ENCODE measurements at places on chromosomes 5 and 9.

- peak; percentile 56 for DNase-seq
Measured at GRCh38 chr5:35938568-35939227, at the start of gene CAPSL. Gene CAPSL (minus strand): TSS chr5:35938622. CDS start chr5:35921120, 17,502 bp downstream.

DNA sequence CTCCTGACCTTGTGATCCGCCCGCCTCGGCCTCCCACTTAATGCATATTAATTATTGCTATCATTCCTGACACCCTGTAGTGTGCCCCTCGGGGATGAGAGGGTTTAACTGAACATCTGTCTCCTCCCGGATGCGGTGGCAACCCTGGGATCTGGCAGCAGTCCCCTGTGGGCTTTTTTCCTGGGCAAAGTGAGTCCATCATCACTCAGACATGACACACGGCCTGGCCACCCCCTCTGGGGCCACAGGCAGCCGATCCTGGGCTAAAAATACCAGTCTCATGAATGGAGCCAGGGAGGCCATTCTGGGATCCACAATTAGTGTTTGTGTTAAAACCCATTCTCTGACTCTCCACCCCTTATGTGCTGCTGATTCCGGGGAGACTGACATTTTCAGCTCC is 161.2 kb downstream of the RGS3 start:
- DNase-seq = peak; percentile 51

DNA sequence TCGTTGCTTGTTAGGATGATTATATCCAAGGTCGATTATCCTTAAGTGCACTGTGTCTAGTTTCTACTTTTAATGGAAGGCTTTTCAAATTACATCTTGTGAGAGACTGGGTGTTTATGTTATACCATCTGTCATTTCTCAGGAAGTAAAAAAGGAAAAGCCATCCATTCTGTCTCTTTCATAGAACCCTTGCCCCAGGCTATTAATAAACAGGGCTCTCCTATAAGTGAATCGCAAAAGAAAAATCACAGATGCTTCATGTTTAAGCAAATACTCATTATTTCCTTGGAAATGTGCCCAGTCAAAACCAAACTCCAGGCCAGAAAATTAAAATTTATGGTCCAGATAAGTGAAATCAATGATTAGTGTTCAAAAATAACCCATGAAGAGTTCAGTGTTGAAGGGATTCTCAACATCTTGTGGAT is 58.1 kb downstream of the STARD4 start:
- peak; percentile 90 for DNase-seq

DNA sequence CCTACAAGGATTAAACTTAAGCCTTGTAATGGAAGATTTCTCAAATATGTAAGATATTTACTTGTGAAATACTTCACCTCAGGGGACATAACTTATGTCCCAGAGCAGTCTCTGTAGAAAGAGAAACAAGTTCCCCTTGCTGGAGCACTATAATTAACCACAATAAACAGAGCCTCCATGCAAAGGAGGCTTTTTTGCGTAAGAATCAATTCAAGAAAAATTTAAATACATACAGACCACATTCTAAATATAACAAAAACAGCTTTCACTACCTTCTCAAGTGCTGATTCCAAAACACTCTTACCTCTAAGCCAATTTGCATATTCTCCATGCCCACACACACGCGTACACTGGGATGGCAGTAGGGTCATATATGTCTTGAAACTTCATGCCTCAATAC is 30.7 kb upstream of the CCNB1 start:
- no peak for DNase-seq

DNA sequence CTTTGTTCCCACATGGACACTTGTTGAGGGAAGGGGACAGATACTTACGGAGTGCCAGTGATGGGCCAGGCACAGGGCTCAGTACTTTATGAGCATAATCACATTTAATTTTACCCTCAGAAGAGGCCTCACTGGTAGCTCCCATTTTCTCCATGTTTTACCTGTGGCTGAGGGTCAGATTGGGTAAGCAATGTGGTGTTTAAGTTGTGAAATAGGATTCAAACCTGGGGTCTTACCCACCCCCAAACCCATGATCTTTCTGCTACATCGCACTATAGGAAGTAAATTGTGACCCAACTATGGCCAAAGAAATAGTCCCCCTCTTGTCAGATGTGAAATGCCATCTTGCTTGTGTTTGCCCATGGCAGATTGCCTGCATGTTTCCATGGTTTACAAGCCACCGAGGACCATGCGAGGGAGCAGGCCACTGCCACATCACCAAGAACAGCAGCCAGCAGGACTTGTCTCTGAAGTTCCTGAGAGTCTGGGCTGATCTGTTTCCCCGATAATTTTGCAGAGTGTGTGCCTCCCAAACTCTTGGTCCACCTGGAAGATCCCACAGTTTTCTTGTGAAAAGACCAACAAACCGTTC is 95.4 kb downstream of the MACROH2A1 start:
- no peak for DNase-seq

- DNase-seq = no peak
Measured at GRCh38 chr9:34809504-34810186, 99.7 kb upstream of the CCL21 start.

DNA sequence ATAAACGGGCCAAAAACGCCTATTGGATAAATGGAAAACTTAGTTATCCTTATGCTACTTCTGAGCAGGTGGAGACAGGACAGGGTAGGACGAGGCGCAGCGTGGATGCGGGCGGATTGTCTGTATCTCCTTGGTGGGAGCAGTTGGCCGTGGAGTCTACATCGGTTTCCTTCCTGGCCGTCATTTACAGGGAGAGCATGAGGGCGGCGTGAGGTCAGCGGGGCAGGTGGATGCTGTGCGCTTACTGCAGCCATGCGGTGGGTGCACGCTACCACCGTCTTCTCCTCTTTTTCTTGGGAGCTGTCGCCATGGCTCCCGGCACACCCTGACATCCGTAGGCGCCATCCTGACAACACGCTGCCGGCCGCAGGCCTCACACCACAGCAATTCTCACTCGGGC is 121.3 kb downstream of the ADAMTS2 start:
- no peak for DNase-seq
